ENCODE measurements at places on chromosomes 2 and 18.

- no peak for DNase-seq
These were observed 101.1 kb downstream of the TMEM17 start for GRCh38 chr2:62404913-62405312.

GRCh38 chr2:172790404-172790803, 54.8 kb downstream of the RAPGEF4 start:
- DNase-seq = no peak

DNA sequence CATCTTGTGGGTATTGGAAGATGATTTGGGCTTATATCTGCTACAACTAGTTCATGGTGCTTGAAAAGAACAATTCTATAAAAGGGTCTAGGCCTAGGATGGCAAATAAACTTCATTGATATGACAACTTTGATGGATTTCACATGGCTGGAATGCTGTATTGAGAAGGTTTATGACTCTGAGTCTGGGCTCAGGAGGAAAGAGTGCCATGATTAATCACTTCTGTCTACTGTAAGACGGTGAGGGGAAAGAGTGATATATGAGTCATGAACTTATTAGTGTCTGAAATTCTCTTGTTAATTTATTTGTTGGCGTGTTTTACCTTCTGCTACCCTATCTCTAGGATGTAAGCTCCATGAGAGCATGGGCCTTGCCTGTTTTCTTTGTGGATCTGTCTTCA, 17.0 kb upstream of the ADCYAP1 start:
- DNase-seq = no peak

GRCh38 chr2:102662833-102663232, 43.5 kb downstream of the SLC9A2 start:
- no peak for DNase-seq

GRCh38 chr18:21362831-21363230, 120.8 kb downstream of the GREB1L start:
- no peak for DNase-seq

DNA sequence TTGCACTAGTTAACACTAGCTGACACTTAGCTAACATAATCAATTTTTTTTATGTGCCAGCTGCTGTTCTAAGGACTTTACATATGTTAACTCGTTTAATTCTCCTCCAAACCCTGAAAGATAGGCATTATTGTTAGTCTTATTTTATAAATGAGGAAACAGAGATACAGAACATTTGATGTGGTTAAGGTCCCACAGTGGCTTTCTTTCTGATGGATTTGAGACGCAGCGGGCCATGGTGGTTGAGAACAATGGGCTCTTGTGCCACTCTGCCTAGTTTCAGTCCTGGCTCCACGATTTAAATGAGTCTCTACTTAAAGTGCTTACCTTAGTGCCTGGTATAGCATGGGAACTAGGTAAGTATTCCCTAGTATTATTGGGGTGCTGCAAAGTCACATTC, 201.9 kb upstream of the SPRED2 start:
- no peak for DNase-seq

GRCh38 chr2:238504181-238504931, 77.6 kb downstream of the ASB1 start:
- no peak for DNase-seq

GRCh38 chr2:162509288-162509968, 165.5 kb downstream of the GCA start:
- DNase-seq = no peak
